Right renal cortex interstitium (tissue), 3 donors: ENCODE measurements at places on chromosomes 12 and 14. TPM values are rescaled to one million over a fixed set of nuclear protein-coding genes. Genes with fewer than 3 reads are reported as not detected.

SYT1 gene
- polyA plus RNA-seq = 21.8 TPM

- no peak for DNase-seq
Observed at GRCh38 chr14:22646570-22647254, 2.6 kb upstream of the OR6J1 start.

SELPLG gene
- polyA plus RNA-seq = 1.6 TPM

NFKBIA gene
- 60.6 TPM for polyA plus RNA-seq

CYP27B1 gene
- polyA plus RNA-seq = 1.0 TPM

GRCh38 chr14:65096323-65097089, 5.8 kb downstream of the MAX start:
- no peak for DNase-seq

GRCh38 chr12:45368841-45369489, 153.1 kb downstream of the ANO6 start:
- DNase-seq = no peak

- DNase-seq = no peak
Observed at GRCh38 chr12:19954163-19954562, 414.2 kb upstream of the PDE3A start.

WIF1 gene
- 2.0 TPM for polyA plus RNA-seq

NKX2-1 gene
- polyA plus RNA-seq = not detected

LTBP2 gene
- polyA plus RNA-seq = 2.4 TPM
